ENCODE measurements at places on chromosomes 2 and 18.
A peak's percentile ranks its signal among the peaks of the same experiment; 100 is the strongest.

GRCh38 chr2:178143481-178143880 is 31.2 kb downstream of the RBM45 start:
- no peak for DNase-seq

DNA sequence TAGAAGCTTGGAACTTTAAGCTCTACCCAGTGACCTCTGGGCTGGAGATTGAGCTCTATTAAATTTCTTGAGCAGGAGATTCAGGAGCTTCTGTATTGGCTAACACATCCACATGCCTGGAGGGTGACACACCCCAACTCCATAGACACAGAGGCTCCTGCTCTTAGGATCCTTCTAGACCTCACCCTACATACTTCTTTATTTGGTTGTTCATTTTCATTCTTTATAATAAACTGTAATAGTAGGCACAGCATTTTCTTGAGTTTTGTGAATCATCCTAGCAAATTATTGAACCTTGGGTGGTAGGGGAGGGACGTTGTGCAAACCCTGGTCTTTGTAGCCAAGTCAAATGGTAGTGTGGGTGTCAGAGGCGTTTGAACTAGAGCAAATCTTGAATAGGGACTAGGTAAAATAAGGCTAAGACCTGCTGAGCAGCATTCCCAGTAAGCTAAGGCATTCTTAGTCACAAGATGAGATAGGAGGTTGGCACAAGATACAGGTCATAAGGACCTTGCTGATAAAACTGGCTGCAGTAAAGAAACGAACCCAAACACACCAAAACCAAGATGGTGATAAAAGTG is 323.8 kb upstream of the GALNT5 start:
- DNase-seq = no peak

DNA sequence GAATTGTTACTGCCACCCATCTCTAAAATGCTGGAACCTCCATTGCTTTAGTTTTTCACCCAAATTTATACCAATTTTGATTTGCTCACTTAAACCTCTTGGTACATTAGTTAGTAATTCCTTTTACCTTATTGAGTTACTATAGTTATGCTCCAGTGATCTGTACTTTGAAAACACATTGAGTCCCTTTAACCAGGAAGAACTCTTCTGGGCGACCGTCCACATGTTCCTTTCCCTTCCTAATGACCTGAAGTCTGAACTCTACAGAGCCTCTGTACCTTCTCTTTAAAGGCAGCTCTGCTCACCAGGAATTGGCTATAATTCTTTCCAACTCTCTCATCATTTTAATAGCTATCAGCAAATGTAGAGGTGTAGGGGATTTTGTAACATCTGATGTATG is 290.0 kb downstream of the NEDD4L start:
- no peak for DNase-seq

GRCh38 chr2:15980605-15981098 is 40.3 kb downstream of the MYCN start:
- no peak for DNase-seq

- no peak for DNase-seq
These were observed 176.7 kb downstream of the NRP2 start for GRCh38 chr2:205858881-205859441.

DNA sequence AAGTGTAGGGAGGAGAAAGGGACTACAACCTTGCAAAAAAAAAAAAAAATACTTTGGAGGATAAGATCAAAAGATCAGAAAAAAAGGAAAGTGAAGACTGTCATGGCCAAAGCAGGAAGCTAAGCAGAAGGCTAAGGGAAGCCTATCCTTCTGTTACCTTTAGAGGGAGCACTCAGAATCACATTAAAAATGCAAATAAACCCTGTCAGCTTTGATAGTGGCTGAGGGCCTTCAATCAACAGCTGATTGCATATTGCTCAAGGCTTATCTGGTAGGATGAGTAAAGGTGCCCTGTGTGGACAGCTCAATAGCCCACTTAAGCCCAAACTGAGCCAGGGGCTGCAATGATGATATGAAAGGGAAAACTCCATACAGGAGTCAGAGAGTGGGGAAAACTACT is 1021.2 kb downstream of the LRP1B start:
- no peak for DNase-seq

DNA sequence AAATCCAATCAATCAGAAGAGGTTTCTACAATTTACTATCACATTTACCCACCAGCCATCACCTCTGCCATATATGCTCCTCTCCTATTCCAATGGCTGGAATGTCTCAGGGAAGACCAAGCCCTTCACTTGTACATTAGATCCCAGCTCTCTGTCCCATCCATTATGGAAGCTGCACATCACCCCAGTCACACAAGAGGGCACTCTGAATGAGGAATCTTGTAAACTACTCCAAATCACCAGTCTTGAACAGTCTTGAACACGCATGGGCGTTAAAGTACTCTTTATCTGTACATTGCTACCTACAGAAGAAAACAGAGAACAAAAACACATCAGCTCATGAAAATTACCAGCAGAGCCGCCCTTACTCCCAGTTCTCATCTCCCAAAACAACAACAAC is 38.7 kb downstream of the ZC3H8 start:
- no peak for DNase-seq

DNA sequence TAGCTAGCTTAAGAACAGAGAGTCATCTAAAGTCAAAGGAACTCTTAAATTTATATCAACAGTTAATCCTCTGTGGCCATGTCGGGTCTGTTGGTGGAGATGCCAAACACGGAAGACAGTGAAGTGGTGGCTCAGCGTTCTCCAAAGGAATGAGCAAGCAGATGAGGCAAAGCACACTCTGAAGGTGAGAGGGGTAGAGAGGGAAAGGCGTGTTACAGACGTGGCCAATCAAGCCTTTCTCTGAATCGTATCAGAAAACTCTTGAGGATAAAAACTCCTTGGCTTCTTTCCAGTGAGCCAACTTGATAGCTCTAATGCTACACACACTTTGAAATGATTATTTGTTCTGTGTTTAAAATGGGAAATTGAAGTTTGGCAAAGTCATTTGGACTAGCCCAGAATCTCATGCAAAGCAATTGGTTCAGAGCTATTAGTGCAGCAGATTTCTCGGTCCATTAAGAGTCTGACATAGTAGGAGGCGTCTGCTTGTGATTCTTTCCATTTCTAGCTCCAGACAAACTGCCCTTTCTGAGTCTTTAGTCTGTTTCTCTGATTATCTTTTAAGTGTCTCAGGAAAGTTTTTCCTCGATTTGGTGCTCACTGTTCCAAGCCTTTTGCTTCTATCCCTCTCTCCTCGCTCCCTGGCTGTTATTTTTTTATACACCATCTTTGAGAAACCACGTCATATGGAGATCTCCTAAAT is 57.5 kb upstream of the CPO start:
- DNase-seq = no peak

DNA sequence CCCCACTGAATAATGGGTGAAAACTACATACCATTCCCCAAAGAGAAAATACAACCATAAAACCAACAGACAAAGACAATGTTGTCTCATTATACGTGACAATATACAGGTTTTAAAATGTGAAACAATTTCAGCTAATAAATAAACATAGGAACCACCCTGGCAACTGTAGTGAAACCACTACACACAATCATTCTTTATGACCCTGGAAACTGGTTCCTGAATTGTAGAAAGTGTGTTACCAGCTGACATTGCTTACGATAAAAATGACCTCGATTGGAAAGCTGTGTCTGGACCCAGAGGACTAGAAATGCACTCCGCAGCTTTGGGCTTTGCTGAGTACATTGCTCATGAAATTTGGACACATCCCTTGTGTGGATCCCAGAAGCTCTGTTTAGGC is 73.9 kb upstream of the LPIN2 start:
- DNase-seq = no peak

DNA sequence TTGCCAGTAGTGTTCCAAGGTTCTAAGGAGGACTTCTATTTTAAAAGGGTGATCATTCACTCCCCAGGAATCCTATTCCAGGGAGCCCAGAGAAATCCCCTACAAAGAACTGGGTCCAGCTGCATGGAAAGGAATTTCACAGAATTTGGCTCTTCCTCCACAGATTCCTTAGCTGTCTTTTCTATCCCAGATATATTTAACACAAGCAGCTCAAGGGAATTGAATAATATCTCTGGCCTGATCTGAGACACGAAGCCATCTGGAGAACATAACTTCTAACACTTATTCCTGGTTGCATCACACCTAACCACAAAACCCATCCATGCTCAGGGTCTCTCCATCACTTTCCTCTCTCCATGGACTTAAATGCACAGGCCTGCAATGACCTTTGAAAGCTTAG is 306.7 kb upstream of the ACVR2A start:
- no peak for DNase-seq

DNA sequence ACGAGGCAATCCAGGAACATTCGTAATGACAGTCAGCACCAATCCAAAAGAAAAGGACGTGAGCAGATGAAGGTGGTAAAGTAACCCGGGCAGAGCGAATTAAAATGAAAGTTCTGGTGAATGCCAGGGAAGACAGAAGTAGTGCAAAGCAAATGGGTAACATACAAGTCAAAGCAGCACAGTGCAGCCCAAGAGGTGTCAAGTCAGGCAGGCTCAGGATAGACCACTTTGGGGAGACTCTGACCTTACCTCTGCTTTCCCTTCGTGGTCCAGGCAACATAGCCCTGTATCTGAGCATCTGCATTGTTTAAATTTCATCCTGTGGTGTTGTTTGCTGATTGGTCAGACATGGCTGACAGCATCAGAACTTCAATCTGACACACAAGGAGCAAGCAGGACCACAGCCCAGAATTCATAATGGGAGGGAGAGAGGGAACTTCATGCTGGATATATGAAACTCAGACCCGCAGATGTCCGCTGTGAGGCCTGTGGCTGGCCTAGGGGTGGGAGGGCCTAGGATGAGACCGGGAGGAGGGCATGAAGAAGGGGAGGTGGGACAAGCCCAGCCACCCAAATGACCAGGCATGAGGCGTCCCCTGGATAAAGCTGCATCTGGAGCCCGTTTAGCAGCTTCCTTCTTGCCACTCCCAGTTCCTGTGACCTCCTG is 285.7 kb downstream of the TCF4 start:
- DNase-seq = peak; percentile 74

- no peak for DNase-seq
These were observed 158.9 kb upstream of the MEIS1 start for GRCh38 chr2:66275984-66276383.

DNA sequence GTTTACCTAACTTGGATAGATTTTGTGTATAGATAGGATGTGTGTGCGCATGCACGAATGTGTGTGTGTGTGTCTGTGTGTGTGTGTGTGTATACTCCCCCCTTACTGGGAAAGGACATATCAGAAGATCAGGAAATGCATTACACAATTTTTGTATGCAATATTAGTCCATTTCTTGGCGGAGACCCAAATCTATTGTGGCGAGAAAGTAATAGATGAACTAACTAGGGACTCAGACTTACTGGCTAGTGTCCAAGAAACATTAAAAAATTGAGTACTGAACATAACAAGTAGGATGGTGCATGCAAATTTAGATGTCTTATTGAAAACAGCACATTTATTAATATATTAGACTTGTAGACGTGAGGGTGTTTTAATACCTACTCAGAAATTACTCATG is 1036.5 kb upstream of the FANCL start:
- no peak for DNase-seq

GRCh38 chr18:8608795-8609658 is at the start of gene RAB12:
TSS of gene RAB12 (plus strand) at chr18:8609437. CDS start at chr18:8609440, 3 bp downstream.
- no peak for DNase-seq
